ENCODE measurements at places on chromosomes 1 and 21. TPM values are rescaled to one million over a fixed set of nuclear protein-coding genes. Genes with fewer than 3 reads are reported as not detected.

Gene FAF1
- 39.7 TPM for total RNA-seq

Gene MYCBP
- total RNA-seq: 22.5 TPM

Gene TIE1
- 40.9 TPM for total RNA-seq

Gene GPR52
- 0.58 TPM for total RNA-seq

Measured in esophagus muscularis mucosa (tissue), 4 donors.